Chondrocyte (in vitro differentiated cells): ENCODE measurements at places on chromosomes 1 and 21. TPM values are rescaled to one million over a fixed set of nuclear protein-coding genes. Genes with fewer than 3 reads are reported as not detected.
A peak's percentile ranks its signal among the peaks of the same experiment; 100 is the strongest.

DNA sequence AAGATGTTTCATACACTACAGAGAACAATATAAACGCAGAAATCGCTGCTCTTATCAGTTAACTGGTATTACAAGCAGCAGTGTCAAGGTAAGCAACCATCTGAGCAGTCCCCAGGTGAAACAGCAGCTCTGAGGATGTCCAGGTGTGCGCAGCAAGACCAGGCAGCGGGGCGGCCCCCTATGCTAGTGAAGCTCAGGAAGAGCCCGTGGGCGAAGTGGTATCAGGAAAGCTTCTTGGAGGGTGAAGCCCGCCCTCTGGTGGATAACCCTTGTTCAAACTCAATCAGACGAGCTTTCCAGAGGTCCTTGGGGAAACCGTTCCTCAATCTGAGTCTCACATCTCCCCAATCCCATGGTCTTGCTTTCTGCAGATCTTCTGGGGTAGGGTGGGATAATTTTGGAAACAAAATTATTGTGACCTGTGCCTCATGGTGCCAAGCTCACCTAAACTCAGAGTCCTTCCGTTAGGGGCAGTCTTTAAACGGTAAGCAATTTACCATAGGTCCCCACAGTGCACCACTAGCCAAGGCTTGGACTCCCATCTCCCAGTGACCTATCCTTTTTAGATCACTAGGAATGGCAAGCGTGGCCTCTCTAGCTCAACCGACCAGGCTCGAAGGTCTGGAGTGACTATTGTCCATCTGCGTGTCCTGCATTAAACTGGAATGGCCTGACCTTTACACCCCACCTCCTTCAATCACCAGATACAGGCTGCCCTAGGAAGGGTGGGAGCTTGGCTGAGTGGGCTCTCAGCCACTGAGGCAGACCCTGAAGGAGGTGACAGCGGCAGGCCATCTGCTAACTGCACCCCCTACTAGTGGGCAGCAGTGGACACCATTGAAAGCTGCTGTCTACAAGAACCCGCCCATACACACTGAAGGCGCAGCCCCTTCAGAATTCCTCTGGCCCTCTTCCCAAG lies 13.6 kb upstream of the FAM110D start:
- DNase-seq: no peak

GRCh38 chr1:48670234-48671020 lies 106.3 kb downstream of the BEND5 start:
- no peak for DNase-seq

- no peak for DNase-seq
Observed at GRCh38 chr1:19872190-19872589, 10.0 kb upstream of the OTUD3 start.

DNA sequence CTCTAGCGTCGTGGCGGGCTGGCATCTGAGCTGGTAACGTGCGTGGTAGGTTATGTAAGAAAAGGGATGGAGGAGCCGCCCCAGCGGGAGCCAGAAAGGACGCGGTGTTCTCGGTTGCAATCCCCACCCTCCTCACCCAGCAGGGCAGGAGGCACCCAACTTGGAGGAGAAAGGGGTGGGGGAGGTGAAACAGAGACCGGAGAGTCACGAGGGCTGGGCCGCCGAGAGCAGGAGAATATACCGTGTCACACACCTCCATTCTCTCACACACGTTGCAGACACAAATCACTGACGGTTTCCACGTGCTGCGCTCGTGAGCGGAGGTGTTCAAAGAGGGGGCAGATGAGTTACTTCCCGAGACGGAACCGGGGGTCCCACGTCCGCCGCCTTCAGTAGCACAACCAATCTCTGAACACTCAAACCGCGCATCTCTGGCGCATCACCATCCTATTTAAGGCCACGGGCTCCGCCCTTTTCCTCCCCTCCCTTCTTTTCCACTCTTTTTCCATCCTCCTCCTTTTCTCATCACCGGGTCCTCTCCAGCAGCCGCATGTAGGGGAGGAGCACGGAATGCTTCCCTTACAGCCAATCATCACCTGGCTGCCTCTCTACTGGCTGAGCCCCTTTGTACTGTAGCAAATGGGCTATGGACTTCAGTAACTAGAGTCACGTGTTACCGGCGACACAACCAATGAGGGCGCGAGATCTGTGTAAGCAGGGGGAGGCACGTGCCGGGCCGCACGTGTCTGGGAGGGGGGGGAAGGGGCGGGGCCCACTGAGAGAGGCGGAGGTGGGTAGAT lies at the start of gene CIART:
CIART (plus strand) TSS at position 797 of the 800 bp plus-strand sequence. CDS start 714 bp downstream, outside the sequence.
- no peak for DNase-seq

Gene S100A16
- 111 to 122 TPM (median 115 TPM) in 3 replicates for total RNA-seq

GRCh38 chr1:99992760-99993467 lies 23.1 kb downstream of the SLC35A3 start:
- DNase-seq: no peak

Gene MATN1
- 0.19 to 0.82 TPM (median 0.47 TPM) in 3 replicates for total RNA-seq

- DNase-seq: no peak
Observed at GRCh38 chr1:237938068-237938467, 47.3 kb upstream of the ZP4 start.

Gene CA6
- total RNA-seq: not detected in 3 replicates

Gene OR2L8
- not detected in 3 replicates for total RNA-seq

DNA sequence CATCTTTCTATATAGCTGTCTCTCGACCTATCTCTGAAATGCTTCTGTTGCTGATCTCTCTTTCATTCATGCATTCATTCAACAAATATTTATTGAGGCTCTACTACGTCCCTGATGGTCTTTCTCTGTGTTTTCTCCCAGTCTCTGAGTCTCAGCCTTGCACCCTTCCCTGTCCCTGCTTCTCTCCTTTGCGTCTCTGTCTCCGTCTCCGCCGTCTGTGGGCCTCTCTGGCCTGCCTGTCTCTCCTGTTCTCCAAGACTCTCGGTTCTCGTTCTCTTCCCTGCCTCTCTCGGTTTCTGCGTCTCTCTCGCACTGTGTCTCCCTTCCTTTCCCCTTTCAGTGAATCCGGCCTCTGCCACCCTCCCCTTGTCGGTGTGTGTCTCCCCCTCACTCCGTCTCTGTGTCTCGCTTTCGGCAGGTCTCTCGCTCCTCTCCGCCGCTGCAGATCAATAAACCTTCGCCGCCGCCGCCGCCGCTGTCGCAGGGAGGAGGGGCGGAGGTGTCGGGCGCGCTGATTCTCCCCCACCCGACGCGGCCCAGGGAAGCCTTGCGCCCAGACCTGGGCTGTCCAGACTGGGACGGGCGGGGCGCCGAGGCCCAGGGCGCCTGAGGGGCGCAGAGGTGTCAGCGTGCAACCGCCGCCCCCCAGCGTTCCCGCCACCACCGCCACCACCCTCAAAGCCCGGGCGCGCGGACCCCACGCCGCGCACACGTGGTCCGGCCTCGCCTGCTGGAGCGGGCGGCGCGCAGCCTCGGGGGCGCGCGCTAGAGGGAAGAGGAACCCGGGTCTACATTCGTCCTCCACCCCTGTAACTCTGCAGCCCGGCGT lies 3.0 kb downstream of the EFNA3 start:
- no peak for DNase-seq

DNA sequence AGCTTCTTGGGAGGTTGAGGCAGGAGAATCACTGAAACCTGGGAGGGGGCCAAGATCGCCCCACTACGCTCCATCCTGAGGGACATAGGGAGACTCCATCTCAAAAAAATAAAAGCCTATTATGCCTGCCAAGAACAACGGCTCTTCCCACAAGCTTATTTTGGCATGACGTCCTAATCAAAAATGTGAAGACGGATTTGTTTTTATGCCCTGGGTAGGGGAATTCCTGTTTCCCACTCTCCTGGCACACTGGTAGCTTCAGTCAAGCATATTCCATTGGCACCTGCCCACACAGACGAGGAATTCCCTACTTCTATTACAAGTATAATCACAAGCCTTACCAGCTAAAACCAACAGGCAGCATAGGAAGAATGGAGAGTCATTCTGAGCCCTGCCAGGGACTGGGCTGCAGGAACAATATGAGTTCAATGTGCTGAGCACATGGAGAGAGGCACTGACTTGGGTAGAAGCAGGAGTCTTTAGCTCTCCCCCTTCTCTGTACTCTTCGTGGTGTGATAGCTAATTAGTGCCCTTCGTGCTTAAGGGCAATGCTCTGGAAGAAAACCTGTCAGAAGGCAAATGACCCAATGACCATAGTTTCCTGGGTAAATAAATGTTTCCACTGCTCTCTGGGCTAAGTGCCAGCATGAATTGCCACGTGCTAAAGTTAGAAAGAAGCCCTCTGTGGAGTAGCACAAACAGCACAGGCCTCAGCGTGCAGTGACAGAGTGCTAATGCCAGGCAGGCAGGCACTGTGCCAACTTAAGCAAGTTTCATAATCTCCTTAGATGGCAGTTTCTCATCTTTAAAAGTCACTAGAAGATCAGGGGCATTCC lies 16.8 kb downstream of the TNFSF4 start:
- DNase-seq: no peak

Gene FAM229A
- total RNA-seq: 3.6 to 4.5 TPM (median 4.4 TPM) in 3 replicates

- DNase-seq: no peak
Observed at GRCh38 chr1:50929376-50929958, 30.6 kb downstream of the FAF1 start.

DNA sequence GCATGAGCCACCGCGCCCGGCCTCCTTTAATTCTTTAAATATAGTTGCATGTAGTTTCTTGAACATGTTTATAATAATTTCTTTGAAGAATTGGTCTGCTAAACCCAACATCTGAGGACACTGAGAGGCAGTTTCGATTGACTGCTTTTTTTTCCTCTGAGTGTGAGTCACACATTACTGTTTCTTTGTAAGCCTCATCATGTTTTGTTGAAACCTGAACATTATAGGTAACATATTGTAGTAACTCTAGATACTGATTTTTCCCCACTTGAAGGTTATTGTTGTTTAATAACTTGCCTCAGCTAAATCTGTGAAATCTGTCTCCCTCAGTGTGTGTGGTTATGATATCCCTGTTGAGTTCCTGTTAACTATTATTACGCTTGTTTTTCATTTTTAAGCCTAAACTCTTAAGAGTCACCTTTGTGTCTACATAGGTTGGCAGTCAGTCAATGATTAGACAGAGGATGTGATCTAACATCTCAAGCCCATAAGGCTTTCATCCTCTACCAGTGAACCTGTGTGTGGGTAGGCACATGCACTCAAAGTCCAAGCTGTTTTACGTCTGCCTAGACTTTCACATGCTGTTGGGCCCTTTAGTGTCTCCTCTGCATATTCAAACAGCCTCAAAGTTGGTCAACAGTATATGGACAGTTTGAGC lies 155.5 kb downstream of the KCNH1 start:
- DNase-seq: no peak

Gene PPIAL4G
- total RNA-seq: not detected in 3 replicates

DNA sequence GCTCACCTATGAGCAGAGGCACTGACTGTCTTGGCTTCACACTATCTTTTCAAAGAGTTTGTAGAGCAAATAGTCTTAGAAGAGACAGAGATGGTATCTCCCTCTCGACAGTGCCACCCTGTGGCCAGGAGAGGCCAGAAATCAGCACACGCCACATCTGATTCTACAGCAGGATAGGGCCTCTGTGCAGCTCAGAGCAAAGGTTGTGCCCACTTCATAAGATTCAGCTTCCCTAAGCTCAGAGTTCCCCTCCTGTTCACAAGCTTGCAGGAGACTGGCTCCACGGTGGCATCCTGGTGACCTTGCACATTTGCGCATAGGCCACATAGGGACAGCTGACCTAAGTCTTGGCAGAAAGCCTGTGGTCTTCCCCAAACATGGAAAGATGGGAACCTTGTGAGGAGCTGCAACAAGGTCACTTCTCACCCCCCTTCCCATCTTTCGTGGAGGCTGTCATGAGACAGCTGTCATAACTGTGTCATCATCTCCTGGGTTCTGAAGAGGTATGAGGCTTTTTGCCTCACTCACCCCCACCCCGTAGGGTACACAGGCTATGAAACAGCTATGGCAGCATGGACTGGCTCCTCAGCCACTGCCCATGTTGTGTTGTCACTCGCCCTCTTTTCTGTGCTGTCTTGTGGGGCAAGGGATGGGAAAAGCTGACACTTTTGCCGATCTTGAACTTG lies 3.0 kb downstream of the ITLN2 start:
- no peak for DNase-seq

DNA sequence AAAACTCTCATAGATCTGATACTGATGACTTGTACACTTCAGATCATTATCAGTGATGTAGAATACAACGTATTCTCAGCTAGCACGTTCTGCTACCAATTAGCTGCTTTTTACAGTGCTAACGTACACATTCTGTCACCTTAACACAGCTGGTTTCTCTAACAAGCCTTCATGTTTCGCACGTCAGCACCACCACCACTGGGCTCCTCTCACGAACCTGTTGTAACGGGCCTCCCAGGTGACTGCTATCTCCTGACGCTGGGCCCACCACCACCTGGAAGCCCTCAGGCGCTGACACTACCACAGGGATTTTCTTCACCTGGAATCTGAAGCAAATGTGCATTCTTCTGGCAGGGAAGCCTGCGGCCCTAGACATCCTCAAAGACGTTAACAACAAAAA lies 19.8 kb downstream of the TOMM20 start:
- no peak for DNase-seq

Gene RNF223
- not detected in 3 replicates for total RNA-seq

DNA sequence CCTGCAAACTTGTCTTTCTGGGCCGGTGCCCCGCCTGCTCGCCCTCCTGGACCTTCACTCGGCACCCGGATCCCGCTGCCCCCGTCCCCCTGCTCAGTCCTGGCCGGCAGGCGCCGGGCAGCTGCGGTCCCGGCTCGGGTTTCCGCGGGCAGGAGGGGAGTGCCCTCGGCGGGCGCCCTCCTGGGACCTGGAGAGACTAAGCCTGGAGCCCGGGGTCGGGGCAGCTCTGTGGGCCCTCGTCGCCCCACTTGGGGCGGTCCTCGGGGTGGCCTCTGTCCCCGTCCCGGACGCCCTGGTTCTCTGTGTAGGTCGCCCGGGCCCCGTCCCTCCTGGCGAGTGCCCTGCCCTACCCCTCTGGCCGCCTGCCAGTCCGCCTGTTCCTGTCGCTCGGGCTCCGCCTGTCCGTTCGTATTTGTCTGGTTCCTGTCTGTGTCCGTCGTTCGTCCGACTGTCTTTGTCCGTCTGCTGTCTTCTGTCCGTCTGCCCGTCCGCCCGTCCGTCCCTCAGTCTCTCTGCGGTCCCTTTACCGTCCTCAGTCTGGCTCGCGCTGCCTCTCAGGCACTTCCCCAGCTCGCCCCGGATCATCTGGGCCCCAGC lies 490 bp downstream of the SERINC2 start:
- DNase-seq: peak; percentile 94

Gene GBP4
- not detected in 3 replicates for total RNA-seq

- DNase-seq: no peak
Observed at GRCh38 chr1:207742850-207743555, 8.9 kb upstream of the CD46 start.

Gene PTPRU
- total RNA-seq: 12.6 to 20.7 TPM (median 14.8 TPM) in 3 replicates

- no peak for DNase-seq
Observed at GRCh38 chr1:230195199-230195598, 128.2 kb downstream of the GALNT2 start.

- DNase-seq: peak; percentile 90
Observed at GRCh38 chr1:92480200-92480812, 6.4 kb downstream of the GFI1 start.

Gene LRRN2
- 3.3 to 5.9 TPM (median 4.6 TPM) in 3 replicates for total RNA-seq
